ENCODE measurements at places on chromosomes 2 and 18. TPM values are rescaled to one million over a fixed set of nuclear protein-coding genes. Genes with fewer than 3 reads are reported as not detected.

The ADCYAP1 gene
- total RNA-seq: not detected

- DNase-seq: no peak
- no peaks in the 10 kb centered on the region for H3K4me1 ChIP-seq
- H3K36me3 ChIP-seq: no peaks in the 10 kb centered on the region
Measured at GRCh38 chr2:132495881-132496280, 79.3 kb downstream of the GPR39 start.

DNA sequence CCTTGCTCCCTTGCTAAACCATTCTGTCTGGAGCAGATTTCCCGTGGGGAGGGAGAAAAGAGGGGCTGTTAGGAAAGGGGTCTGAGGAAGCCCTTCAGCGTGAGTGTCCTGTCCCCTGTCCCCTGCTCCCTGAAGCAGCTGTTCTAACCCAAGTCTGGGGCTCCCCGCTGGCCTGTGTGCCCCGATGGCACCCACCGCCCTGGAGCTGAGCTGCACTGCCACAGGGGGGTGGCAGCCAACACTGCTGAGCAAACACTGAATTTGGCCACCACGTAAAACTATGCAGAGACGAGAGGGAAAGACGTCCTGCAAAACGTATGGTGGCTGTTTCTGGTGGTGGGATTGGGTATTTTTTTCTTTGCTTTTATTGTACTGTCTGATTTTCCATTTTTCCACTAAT, 17.9 kb downstream of the KCNG2 start:
- H3K27ac ChIP-seq: no peak overlapping the region
- no peak overlapping the region for H3K4me3 ChIP-seq
- peaks cover 8% of the 10 kb centered on the region for H3K27me3 ChIP-seq
- H3K4me1 ChIP-seq: no peaks in the 10 kb centered on the region
- no peak for DNase-seq
- H3K36me3 ChIP-seq: no peaks in the 10 kb centered on the region

The KIAA2012 gene
- total RNA-seq: not detected

DNA sequence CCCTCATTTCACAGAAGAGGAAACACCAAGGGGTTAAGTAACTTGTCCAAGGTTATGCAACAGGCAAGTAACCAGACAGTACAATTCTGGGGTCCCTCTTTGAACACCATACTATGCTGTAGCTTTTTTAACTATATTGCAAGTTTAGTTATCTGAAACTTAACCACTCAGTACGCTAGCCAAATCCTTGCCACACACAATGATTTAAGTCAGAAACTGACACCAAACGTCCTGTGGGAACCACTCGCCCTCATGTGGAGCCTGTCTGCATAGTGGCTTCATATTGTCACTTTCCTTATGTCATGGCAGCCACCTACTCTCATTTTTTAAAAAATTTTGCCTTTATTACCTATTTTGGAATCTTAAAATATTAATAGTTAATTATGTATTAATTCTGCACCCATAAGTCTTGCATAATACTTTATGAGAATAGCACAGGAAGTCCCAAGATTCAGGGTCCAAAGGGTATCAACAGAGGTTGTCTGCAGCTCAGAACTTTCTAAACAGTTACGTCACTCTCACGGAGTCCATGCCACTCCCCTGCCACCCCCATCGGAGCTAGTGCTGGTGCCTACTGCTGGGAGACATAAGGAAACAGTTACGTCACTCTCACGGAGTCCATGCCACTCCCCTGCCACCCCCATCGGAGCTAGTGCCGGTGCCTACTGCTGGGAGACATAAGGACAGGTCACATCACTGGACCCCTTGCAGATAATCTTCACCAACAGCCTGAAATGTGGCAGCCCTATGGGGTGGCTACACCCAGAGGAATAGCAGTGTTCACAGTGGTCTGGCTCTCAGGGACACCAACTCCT, 99.0 kb downstream of the L3MBTL4 start:
- H3K27ac ChIP-seq: no peak overlapping the region
- H3K27me3 ChIP-seq: no peaks in the 10 kb centered on the region
- no peaks in the 10 kb centered on the region for H3K4me1 ChIP-seq
- H3K4me3 ChIP-seq: no peak overlapping the region

GRCh38 chr2:51028829-51029228, 3.1 kb downstream of the NRXN1 start:
- no peaks in the 10 kb centered on the region for H3K27me3 ChIP-seq
- H3K27ac ChIP-seq: no peak overlapping the region
- no peaks in the 10 kb centered on the region for H3K4me1 ChIP-seq

The ZNF512 gene
- total RNA-seq: 27.4 TPM

GRCh38 chr2:177711483-177712265, 319.1 kb downstream of the AGPS start:
- no peaks in the 10 kb centered on the region for H3K4me1 ChIP-seq
- no peaks in the 10 kb centered on the region for H3K36me3 ChIP-seq
- no peak for DNase-seq
- no peak overlapping the region for H3K4me3 ChIP-seq
- H3K27ac ChIP-seq: no peak overlapping the region

GRCh38 chr2:158716921-158717320, 78.2 kb upstream of the DAPL1 start:
- DNase-seq: no peak
- H3K36me3 ChIP-seq: no peaks in the 10 kb centered on the region

The PLEK gene
- 6.9 TPM for total RNA-seq

DNA sequence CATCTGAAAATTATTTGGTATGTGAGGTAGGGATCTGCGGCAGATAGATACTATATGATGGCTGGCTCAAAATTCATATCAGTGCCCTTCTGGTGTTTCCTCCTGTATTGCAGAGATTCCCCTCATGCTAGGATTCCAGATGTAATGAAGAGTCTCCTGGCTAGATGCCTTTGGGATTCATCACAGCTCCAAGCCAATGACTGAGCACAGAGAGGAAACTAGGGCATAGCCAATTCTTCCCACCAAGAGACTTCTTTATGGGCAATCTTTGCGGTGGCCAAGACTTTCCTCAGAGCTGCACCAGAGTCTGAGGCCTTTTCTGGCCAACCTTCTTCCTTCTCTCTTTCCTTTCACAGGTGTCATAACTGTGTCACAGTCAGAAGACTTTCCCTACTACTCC, 25.5 kb upstream of the CIB4 start:
- DNase-seq: no peak
- no peaks in the 10 kb centered on the region for H3K4me1 ChIP-seq
- peaks cover 42% of the 10 kb centered on the region for H3K27me3 ChIP-seq
- H3K27ac ChIP-seq: no peak overlapping the region
- no peak overlapping the region for H3K4me3 ChIP-seq

GRCh38 chr2:17873021-17873420, 5.4 kb upstream of the KCNS3 start:
- no peak for DNase-seq
- no peak overlapping the region for H3K27ac ChIP-seq
- H3K36me3 ChIP-seq: no peaks in the 10 kb centered on the region
- peaks cover 4% of the 10 kb centered on the region for H3K4me1 ChIP-seq
- peaks cover 34% of the 10 kb centered on the region for H3K27me3 ChIP-seq

GRCh38 chr2:206982360-206982955, 43.1 kb downstream of the CPO start:
- no peak overlapping the region for H3K4me3 ChIP-seq
- H3K4me1 ChIP-seq: peaks cover 11% of the 10 kb centered on the region
- no peak for DNase-seq
- no peaks in the 10 kb centered on the region for H3K36me3 ChIP-seq
- H3K27ac ChIP-seq: no peak overlapping the region

- DNase-seq: no peak
- H3K27ac ChIP-seq: no peak overlapping the region
- no peak overlapping the region for H3K4me3 ChIP-seq
- H3K4me1 ChIP-seq: no peaks in the 10 kb centered on the region
Measured at GRCh38 chr2:240369801-240370585, 65.5 kb upstream of the GPC1 start.

DNA sequence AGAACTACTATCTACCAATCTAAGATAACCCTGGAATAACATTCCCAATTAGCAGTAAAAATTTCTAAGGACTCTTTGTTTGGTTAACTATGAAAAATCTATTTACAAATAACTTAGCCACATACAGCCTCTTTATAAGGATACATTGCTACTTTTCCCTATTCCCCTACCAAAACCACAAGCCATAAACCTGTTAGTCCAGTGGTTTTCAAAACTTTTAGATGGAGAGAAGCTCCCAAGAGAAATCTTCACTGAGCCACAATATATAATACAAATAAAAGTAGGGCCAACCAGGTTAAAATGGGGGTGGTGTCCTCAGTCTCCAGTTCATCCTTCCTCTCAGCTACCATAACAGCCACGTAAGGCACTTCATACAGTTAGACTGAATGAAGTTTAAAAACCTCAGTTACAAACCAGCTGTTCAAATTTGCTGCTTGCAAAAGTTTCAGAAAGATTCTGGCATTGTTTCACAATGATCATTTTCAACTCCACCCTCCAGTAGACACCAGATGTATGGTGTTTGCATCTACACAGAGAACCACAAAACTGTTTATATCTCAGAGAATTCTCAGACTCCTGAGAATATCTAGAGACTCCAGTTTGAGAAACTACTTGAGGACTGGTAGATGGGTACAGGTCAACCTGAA, 26.0 kb downstream of the SOS1 start:
- peaks cover 12% of the 10 kb centered on the region for H3K36me3 ChIP-seq
- H3K27ac ChIP-seq: no peak overlapping the region
- DNase-seq: no peak
- H3K27me3 ChIP-seq: no peaks in the 10 kb centered on the region
- peaks cover 56% of the 10 kb centered on the region for H3K4me1 ChIP-seq
